ENCODE measurements at places on chromosomes 6 and 20.

GRCh38 chr20:7426890-7427496 is 513.3 kb downstream of the HAO1 start:
- DNase-seq = no peak

- DNase-seq = no peak
These were observed 19.9 kb downstream of the ROMO1 start for GRCh38 chr20:35718972-35719635.

DNA sequence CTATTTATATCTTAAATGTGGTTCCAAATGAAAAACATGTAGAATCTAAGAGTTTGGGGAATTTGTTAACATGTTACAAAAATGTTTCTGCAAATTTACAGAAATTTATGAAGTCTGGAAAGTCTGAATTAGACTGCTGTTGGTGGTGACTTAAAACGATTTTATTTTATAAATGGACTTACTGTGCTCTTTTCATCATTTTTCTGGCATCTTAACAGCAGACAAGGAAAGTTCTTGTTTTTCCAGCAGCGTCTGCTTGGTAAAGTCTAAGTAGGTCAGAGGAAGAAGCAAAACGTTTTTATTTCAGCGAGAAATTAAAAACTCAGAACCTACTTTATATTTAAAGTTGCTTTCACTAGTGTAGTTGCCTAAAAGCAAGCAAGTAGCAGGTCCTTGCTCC is 48.6 kb upstream of the COL9A1 start:
- no peak for DNase-seq

DNA sequence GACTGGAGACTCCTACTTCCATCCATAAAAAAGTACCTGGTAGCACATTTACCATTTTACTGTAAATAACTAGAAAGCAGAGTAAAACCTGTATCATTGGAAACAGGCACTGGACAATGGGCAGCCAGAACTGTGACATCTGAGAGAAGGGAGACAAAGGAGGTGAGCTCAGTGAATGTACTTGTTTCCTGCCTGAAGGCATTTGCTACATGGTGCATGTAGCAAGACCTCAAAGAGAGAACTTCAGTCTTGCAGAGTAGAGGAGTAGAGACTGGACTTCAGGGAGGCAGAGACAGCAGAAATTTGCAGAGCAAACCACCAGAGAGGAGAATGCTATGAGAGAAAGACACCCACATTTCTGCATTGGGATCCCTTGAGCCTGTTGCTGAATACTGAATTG is 171.0 kb upstream of the CCN2 start:
- no peak for DNase-seq

DNA sequence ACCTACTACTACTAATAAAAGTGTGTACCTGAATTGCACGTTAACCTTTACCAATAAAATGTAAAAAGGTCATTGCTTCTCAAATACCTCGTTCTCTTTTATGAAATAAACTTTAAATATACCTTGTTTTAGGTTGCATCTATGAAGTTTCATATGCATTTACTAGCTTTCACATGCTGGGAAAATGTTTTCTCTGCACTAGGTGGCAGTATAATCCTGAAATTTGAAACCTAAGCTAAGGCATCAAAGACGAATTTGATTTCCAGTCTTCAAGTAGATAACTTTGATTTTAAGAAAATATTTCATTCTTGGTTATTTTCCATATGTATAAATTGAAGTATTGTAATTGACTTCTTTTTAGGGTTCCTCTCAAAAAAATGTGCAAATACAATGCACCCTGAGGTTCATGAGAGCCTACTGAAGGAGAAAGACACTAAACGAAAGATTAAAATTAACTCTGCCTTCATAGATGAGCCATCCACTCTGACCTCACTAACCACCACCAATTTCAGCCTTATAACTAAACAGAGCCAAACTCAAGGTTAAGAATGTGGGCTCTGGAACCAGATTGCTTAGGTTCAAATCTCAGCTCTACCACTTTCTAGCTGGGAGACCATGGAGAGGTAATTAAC is 7.3 kb upstream of the COL9A1 start:
- DNase-seq = no peak

DNA sequence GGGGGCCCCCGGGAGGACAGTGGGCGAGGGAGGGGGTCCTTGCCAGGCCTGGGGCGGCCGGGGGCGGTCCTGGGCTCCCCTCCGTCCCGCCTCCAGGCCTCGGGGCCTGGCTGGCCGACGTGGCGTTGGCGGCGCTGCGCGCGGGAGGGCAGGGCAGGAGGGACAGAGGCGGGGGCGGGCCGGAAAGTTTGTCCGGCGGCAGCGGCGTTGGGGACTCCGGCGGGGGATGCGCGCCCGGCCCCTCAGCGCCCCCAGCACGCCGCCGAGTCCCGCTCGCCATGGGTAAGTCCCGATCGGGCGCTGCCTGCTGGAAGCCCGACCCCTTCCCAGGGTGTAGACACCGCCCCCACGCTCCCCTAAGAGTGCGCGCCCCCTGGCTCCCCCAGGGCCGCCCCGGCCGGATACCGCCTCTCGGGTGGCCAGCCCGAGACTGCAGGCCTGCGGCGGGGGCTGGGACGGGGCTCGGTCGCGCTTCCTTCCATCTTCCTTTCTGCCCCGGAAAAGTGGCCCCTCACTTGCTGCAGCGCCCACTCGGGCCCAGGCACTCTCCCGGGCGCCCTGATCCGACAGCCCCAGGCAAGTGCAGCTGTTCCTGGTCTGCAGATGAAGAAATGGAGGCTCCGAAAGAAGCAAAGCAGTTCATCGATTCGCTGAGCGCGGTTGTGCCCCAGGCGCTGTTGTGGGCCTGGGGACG is at the start of gene SLC2A10:
Gene SLC2A10 (plus strand): TSS at position 191 of the 694 bp plus-strand sequence. CDS start 88 bp downstream, at position 279.
- DNase-seq = peak; percentile 13

DNA sequence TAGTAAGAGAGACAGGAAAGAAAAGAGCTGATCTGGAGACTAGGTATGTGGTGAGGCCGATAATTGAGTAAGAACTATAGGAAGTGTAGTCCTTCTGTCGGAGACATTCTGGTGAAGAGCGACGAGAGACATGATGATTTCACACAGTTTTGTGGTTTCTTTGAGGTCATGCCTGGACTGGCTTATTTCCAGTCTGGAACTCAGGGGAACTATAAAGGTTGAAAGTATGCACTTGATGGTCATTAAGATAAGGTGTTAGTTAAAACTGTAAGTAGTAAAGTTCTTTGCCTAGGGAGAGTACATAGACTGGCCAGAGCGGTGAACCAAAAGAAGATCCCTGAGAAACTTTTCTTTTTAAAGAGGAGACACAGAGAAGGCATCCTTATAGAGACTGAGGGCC is 68.8 kb downstream of the RFX6 start:
- DNase-seq = no peak

DNA sequence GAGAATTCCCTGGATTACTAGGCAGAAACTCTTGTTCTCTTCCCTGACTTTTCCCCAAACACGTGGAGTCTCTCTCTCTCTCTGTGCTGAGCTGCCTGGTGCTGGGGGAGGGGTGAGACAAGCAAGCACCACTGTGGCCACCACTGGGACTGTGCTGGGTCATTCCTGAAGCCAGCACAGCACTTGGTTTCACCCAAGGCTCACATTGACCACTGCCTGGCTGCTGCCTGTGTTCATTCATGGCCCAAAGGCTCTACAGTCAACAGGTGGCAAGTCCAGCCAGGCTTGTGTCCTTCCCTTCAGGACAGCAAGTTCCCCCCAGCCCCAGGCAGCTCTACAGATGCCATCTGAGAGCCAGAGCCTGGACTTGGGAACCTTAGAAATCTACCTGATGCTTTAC is 92.2 kb downstream of the CTNNBL1 start:
- DNase-seq = no peak

DNA sequence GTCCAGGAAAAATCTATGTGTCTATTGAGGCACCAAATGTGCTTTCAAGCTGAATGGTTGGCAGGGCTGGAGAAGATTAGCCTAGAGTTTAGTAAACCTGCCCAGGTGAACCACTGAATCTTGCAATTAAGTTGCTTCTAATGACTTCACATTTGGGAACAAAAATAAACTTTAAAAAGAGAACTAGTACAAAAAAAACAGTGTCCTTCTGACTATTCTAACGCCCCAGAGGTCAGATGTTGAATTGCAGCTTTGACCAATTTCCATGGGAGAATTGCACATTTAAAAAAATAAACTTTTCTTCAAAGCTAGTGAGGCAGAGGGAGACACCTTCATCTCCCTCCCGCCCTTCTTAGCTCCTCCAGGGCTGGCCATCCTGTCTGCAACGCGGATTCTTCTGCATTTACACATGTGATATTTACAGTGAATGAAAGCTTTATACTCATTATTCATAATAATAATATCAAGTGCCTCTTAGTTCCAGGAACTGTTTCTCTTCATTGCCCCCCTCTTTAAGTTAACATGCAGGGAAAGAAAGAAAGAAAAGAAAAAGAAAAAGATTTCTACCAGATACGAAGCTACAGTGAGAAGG is 270.2 kb downstream of the SMOC2 start:
- no peak for DNase-seq

DNA sequence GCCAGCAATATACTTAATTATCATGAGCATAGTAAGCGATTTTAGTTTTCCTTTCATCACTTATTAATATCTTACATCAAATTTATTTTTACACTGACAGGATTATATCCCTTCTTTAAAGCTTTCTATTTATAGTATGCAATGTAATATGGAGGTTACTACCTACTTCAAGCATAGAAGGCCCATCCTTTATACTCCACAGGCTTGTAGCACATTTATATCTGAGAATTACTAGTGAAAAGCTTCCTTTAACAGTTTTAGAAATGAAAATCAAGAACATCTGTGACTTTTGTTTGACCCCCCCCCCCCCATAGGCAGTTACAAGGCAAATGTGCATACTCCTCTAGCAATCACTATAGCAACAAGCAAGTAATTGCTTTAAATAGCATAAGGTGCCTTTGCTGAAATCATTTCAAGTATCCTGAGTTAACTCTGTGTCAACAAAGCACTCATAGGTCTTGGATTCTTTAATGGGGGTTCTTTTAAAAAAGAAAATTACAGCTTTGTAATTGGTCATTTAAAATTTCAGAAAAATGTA is 917.7 kb downstream of the PHF3 start:
- DNase-seq = no peak

DNA sequence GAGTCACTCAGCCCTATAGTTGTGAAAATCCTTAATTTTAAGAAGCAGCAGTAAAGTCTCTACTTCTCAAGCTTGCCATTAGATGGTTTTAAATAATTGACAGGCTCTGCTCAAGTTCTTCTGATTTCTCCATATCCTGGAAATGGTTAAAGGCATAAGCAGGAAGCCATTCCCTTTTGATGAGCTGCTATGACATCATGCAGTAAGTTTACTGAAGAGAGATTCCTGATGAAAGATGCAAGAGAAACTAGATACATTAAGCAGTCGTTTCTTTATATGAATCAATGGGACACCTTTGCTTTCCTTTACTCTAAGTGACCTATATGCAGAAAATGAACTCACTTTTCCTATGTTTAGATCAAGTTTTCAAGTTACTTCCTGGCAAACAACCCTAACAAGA is 9.8 kb downstream of the POPDC3 start:
- no peak for DNase-seq

GRCh38 chr6:116586276-116586675 is 15.0 kb downstream of the RWDD1 start:
- no peak for DNase-seq

DNA sequence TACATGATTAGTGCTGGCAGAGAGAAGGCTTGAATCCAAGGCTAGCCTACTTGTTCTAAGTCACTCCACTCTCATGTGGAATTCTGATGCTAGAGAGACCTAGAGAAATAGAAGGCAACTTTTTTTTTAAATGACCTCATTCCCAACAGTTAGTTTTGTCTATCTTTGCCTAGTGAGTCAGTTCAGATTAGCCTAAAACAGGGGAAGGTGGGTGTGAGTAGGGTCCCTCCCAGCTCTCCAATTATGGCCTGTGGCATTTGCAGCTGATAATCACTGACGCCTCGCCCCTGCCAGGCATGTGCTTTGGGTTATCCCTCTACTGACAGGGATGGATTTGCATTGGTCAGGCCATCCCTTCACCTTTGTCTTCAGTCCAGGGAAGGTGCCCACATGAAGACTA is 13.6 kb downstream of the TXLNB start:
- DNase-seq = no peak

GRCh38 chr6:13178107-13178506 is 150.2 kb downstream of the TBC1D7 start:
- DNase-seq = no peak

GRCh38 chr6:12051861-12052368 is 39.8 kb downstream of the HIVEP1 start:
- peak; percentile 85 for DNase-seq

GRCh38 chr6:117666881-117667280 is 8.4 kb upstream of the NUS1 start:
- DNase-seq = no peak

DNA sequence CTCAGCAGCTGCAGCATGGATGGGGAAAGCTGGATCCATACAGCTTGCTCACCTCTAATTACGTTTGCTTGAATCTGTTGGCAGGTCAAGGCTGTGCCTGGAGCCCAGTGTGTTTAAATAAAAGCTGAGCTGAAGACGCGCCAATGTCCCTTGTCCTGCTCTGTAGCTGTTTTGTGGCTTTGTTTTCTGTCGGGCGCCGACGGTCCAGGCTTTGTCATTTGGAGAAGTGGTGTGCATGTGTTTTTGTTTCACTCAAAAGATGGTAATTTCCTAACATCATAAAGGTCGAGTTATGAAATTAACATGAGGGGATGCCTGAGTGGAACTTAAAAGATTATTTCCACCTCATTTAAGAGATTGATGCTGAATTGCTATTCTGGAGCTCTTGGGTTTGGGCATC is 107.6 kb downstream of the SLC24A3 start:
- no peak for DNase-seq

DNA sequence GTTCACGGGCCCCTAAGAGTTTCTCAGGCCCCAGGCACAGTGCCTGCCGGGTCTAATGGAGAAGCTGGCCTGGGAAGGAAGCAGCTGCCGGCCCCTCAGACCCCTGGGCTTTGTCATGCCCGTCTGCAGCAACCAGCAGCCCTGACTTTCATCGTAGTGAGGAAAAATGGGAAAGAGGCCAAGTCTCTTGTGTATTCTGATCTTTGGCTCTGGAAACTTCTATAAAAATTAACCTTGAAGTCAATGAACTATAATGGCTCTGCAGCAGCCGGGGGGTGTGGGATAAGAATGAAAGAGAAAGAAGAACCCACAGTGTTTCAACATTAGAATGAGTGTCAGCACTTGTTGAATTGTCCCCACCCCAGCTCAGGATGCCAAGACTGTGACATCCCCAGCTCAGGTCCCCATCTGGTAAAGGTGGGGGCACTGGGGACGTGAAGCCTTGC is 12.9 kb downstream of the TGM2 start:
- DNase-seq = no peak

DNA sequence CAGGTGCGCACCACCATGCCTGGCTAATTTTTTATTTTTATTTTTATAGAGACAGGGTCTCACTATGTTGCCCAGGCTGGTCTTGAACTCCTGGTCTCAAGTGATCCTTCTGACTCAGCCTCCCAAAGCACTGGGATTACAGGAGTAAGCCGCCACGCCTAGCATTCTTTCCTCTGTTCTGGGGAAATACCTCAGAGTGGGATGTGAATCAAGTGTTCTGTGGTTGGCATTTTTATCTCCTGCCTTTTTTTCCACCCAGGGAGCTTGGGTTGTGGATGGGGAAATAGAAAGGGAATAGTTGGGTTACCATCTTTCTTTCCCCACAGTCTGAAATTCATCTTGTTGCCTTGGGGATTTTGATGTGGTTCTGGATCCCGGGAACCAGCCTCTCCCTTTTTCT is 24.1 kb downstream of the TFAP2C start:
- DNase-seq = no peak

Data from activated CD8-positive, alpha-beta T cell treated with anti-CD3 and anti-CD28 coated beads for 36 hours (primary cell).